ENCODE measurements at places on chromosomes 7 and 10. TPM values are rescaled to one million over a fixed set of nuclear protein-coding genes. Genes with fewer than 3 reads are reported as not detected.

Gene MMRN2
- total RNA-seq, result 6.5 TPM

Gene NPSR1
- not detected for total RNA-seq

GRCh38 chr7:55046582-55047342 is 27.9 kb downstream of the EGFR start:
- no peak overlapping the region for H3K4me3 ChIP-seq
- H3K27ac ChIP-seq, result no peak overlapping the region
- no peak for DNase-seq
- H3K4me1 ChIP-seq, result peaks cover 19% of the 10 kb centered on the region

Gene LIPM
- not detected for total RNA-seq
